ENCODE measurements at places on chromosomes 1 and 21.

DNA sequence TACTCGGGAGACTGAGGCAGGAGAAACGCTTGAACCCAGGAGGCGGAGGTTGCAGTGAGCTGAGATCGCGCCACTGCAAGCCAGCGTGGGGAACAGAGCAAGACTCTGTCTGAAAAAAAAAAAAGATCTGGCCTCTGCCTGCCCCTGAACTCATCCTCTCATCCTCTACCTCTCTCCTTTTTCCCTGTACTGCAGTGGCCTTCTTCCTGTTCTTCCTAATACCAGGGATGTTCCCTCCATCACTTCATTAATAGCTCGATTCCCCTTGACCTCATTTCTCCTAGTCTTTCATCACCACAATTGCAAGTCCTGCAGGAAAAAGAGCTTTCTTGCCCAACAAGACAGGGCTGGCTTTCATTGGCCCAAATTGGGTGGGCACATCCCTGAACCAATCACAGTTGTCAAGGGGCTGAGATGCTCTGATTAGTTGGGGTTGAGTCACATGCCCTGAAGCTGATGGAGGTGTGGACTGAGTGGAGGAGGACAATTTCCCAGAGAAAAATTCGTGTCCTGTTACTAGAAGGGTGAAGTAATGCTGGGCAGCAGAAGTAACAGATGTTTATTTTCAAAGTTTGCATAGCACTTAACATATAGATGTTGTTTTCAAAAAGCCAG lies 86.8 kb upstream of the PUM1 start:
- no peak for DNase-seq

DNA sequence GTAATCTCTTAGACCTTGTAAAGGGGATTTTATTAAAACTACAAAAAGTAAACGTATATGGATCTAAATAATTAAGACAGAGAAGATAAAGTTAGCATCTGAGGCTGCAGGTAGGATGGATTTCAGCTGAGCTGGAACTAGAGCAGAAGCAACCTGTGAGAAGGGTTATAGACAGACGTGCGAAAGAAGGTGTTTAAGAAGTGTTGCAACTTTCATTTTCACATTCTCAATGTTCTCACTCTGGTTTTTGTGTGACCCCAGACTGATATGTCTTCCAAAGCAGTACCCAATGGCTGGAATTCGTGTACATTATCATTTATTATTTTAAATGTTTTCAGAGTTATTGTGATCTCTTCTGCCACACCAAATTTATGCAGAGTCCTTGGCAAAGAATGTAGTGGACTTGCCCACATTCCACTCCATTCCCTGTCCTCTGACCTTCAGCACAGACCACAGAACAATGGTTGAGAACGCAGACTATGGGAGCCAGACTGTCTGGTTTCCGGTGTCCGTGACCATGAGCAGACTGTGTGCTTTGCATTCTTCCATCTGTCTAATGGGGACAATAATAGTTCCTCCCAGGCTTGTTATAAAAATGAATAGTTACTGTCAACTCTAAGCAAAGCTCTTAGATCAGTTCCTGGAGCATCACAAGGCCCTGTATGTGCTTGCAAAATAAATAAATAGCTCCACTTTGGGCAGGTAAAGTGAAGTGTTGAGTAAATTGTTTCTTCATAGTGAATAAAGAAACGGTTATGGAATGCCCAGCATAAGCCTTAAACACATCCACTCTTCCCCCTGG lies 140.6 kb upstream of the SAMSN1 start:
- DNase-seq = no peak

DNA sequence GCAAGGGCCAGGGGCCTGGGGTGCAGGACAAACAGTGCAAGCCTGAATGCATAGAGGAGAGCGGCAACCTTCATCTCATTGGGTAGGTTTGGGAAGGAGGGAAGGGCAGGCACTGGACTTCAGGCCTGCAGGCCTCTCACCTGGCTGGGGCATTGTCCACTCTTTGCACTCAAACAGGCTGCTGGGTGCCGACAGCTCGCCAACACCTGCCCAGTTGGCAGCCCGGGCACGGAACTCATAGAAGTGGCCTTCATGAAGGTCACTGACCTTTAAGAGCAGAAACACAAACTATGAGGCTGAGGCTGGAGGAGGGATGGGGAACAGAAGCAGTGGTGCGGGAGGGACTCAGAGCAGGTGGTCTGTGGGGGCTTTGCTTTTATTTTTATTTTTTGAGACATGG lies 30.7 kb downstream of the MYOM3 start:
- no peak for DNase-seq

- no peak for DNase-seq
Measured at GRCh38 chr1:209733409-209734192, 22.3 kb upstream of the TRAF3IP3 start.

- DNase-seq = no peak
Measured at GRCh38 chr1:200354243-200354642, 55.6 kb downstream of the ZNF281 start.

- DNase-seq = no peak
Measured at GRCh38 chr21:30935889-30936168, 54.4 kb upstream of the KRTAP11-1 start.

- no peak for DNase-seq
Measured at GRCh38 chr1:110197905-110198629, 12.0 kb upstream of the KCNC4 start.

Measured in pulmonary artery endothelial cell (primary cell).